ENCODE measurements at places on chromosomes 1 and 21.

GRCh38 chr1:170495006-170495405, 37.0 kb upstream of the GORAB start:
- no peak for DNase-seq

GRCh38 chr1:167722152-167722869, 529 bp downstream of the MPZL1 start:
- DNase-seq: no peak

GRCh38 chr1:41639332-41639936, 155.0 kb upstream of the EDN2 start:
- no peak for DNase-seq

- no peak for DNase-seq
These were observed 9.6 kb upstream of the MFN2 start for GRCh38 chr1:11970441-11971185.

DNA sequence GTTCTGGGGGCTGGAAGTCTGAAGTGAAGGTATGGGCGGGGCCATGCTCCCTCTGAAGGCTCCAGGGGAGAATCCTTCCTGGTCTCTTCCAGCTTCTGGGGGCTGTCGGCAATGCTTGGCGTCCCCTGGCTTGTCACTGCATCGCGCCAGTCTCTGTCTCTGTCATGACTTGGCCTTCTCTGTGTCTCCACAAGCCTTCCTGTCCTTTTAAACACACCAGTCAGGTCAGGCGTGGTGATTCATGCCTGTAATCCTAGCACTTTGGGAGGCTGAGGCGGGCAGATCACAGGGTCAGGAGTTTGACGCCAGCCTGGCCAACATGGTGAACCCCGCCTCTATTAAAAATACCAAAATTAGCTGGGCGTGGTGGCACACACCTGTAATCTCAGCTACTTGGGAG, 125.3 kb downstream of the ACTL8 start:
- DNase-seq: no peak

DNA sequence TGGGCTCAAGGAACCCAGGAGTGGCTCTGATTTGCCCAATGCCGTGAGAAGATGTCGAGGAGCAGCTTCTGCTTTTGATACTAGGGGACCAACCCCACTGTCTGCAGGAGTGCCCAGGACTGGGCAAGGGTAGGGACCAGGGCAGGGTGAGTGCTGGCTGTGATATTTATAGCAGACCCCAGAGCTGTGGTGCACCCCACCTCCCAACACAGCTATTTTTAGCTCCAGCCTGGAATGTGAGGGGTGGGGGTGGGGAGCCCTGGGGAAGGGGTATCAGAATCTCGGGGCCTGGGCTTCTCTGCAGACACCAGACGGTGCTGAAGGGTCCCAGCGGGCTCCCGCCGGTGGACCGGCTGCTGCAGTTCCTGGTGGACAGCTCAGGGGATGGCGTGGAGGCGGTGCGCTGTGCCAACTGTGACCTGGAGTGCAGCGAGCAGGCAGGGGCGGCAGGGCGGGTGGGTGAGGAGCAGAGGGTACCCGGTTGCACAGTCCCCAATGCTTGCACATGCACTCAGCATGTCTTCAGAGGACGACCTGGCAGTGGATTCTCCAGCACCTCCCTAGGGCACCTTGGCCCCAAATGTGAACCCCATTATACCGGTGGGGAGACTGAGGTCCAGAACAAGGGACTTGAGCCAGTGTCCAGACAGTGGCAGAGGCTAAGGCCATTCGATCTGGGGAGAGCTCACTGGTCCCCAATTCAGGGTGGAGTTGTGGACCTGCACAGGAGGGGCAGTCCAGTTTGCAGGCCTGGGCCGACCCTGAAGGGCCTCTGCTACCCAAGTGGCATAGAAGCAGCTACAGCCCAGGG, 1.4 kb downstream of the RNF207 start:
- DNase-seq: no peak

DNA sequence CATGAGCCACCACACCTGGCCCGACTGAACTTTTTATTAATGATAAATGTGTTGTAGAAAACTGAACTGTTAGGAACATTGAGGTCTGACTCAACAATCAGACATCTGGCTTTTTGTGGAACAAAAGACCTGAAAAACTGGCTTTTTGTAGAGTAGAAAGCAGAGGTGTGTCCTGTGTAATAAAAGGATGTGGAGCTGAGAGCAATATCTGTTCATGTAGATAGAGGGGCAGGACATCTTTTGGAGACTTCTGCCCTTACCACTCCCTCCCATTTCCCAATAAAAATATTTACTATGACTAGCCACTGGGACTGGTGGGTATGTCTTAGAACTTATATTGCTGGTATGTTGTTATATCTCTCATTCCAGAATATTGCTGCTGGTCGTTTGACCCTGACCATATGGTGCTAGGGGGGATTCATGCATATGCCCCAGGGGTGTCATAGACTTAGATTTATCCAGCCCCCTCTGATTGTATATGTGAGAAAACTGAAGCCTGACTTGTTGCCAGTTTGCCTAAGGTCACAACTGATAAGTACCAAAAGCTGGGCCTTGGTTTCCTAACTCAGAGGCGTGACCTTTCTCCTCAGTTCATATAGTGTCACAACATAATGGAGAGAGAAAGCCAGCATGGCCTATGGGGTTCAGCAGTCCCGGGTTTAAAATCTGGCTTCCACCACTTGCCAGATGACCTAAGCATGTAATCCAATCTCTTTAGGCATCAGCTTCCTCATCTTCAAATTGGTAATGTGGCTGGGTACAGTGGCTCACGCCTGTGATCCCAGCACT, 33.5 kb upstream of the PIGV start:
- no peak for DNase-seq

DNA sequence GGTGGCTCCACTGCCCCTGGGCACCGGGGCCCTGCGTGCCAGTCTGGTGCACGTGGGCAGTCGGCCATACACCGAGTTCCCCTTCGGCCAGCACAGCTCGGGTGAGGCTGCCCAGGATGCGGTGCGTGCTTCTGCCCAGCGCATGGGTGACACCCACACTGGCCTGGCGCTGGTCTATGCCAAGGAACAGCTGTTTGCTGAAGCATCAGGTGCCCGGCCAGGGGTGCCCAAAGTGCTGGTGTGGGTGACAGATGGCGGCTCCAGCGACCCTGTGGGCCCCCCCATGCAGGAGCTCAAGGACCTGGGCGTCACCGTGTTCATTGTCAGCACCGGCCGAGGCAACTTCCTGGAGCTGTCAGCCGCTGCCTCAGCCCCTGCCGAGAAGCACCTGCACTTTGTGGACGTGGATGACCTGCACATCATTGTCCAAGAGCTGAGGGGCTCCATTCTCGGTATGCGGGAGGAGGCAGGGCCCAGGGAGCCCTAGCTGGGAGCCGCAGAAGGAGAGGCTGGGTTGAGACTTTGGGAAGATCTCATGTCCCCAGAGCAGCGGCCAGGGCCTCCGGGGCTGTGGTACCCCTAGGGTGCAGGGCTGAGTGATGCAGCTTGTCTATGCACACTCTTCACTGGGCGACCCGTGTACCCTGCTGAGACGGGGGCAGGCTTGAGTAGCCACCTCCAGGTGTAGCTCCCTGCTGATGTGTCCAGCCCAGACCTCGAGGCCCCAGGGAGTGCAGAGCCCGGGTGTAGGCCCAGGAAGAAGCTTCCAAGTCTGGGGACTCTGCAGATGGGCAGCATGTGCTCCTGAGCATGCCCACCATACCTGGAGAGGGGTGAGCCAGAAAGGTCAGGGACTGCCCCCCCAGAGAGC, 1.8 kb downstream of the VWA1 start:
- no peak for DNase-seq

DNA sequence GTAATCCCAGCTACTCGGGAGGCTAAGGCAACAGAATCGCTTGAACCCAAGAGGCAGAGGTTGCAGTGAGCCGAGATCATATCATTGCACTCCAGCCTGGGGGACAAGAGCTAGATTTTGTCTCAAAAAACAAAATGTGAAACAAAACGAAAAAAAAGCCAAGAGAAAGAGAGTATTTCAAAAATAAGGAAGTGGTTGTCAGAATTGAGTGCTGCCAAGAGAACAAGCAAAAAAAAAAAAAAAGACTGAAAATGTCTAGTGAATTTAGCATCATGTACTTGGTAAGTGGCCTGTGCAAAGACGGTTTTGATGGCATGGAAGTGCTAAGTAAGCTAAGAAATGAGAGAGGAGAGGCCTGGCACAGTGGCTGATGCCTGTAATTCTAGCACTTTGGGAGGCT, 14.3 kb downstream of the KPNA6 start:
- no peak for DNase-seq

DNA sequence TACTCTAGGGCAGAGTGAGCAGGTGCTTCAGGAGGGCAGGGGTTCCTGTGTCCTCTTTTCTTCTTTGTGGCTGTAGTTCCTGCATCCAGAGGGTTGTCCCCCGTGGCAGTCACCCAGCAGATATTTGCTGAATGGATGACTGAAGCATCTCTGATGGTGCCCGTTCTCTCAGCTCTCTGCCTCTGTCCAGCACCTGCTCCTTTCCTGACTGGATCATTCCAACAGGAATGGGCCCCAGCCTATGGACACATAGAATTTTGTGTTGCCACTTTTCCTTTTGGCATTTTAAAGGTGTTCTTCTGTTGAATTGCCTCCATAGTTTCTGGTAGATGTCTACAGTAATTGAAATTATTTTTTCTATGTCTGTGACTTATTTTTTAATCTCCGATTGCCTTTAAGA, 372.5 kb upstream of the C1orf174 start:
- DNase-seq: no peak

GRCh38 chr1:62437273-62437940, 558 bp downstream of the USP1 start:
- DNase-seq: no peak

DNA sequence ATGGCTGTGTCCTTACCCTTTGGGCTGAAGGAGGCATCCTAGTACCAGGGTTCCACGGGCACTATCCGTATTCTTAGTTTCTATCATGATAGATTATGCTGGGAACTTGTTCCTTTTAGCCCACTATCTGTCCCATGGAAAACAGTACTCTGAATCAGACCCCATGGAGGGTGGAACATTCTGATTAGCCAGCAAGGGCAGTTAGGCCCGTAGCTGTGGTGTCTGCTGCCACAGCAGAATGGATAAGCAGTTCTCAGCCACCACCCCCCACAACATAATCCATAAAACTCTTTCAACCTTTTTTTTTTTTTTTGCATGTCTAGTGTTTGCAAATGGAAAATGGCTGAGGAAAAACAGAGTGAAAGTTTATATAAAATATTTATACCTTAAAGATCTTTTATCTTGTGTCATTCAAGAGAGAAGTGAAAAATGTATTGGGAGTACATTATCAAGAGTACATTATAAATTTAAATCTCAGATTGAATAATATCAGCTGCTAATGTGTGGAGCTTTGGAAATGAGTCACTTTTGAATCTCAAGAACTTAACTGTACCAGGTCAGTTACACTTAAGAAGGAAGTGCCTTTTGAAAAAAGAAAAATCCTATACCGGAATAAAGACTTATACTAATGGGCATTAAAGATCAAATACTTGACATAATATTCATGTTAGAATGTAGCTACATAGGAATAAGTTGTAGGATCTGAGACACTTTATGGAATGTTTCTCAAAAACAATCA, 80.3 kb downstream of the NFIA start:
- no peak for DNase-seq

DNA sequence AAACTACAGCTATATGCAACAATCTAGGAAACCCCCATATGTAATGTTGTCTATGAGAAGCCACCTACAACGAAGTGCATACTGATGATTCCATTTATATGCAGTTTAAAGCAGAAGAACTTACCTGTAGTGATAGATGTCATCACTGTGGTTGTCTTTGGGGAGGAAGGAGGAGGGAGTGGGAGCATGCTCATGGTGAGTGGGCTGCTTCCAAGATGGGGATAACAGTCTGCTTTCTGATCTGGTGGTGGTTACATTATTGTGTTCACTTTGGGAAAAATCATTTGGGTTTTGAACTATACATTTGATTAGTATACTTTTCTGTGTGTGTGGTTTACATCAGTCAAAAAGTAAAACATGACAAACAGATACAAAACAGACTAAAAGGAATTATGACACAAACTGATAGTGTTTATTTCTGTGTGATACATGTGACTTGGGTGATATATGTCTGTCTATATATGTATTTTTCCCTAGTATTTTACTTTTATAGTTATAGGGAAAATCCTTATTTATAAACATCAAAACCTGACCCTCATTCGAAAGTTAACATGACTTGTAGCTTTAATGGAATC, 184.7 kb downstream of the VPS13D start:
- no peak for DNase-seq

GRCh38 chr1:207633226-207633625, 11.7 kb upstream of the CR1L start:
- DNase-seq: no peak

DNA sequence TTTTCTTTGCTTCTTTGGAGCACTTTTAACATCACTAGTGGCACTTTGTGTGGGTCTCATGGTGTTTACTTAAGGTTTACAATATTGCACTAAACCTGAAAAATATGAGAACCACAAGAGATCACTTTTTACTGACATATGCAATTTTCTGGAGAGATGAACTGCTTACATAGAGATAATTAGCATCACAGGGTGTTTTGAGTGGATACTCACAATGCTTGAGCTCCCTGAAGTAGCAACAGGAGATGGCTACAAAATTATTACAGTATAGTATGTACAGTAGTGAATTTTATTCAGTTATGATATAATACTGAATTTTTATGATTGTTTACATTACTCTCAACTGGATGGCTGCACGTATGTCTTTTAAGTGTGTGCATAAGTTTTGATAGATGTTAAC, 22.6 kb downstream of the RPRD2 start:
- DNase-seq: no peak

GRCh38 chr1:94125551-94126514, 4.9 kb upstream of the ABCA4 start:
- no peak for DNase-seq

- DNase-seq: no peak
These were observed 45.2 kb downstream of the SLC30A7 start for GRCh38 chr1:100941098-100941527.

- DNase-seq: no peak
These were observed 89.1 kb upstream of the LYST start for GRCh38 chr1:235955777-235956176.

DNA sequence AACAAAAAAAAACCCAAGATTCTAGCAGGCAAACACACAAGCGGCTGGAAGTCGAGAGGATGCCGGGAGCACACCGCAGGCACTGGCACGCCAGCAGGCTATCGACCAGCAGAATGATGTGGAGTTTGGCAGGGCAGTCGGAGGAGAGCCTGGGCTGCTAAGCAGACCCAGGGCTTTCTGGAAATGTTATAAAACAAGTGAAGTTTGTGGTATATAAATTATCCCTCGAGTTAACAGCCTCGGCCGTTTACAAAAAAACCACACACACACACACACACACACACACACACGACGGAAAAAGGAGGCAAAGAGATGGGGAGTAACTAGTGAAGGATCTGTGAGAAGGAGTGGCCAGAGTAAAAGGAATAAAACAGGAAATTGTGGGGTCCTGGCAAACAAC, 87.2 kb upstream of the IVNS1ABP start:
- no peak for DNase-seq

- no peak for DNase-seq
These were observed 132.0 kb upstream of the ZBTB40 start for GRCh38 chr1:22319608-22320007.

- no peak for DNase-seq
These were observed 12.5 kb downstream of the RPS6KA1 start for GRCh38 chr1:26541816-26542711.

DNA sequence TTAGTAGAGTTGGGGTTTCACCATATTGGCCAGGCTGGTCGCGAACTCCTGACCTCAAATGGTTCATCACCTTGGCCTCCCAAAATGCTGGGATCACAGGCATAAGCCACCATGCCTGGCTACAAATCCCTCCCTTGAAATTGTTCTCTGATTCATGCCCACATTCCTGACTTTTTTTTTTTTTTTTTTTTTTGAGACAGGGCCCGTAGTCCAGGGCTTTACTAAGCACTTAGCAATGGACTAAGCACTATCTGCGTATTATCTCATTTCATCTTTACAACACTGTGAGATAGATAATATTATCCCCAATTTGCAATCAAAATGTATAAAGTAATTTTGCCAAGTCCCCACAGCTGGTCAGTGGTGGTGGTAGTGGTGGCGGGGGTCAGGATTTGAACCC, 58.9 kb downstream of the VWA5B1 start:
- no peak for DNase-seq

All from DMS 273 treated with DMSO at 0.1 percent for 48 hours (cell line).